ENCODE measurements at places on chromosomes 3 and 15. TPM values are rescaled to one million over a fixed set of nuclear protein-coding genes. Genes with fewer than 3 reads are reported as not detected.

GRCh38 chr3:149564079-149564478 is 89.6 kb downstream of the TM4SF4 start:
- DNase-seq = no peak

GRCh38 chr15:85531083-85531482 is 150.7 kb downstream of the AKAP13 start:
- no peak for DNase-seq

DNA sequence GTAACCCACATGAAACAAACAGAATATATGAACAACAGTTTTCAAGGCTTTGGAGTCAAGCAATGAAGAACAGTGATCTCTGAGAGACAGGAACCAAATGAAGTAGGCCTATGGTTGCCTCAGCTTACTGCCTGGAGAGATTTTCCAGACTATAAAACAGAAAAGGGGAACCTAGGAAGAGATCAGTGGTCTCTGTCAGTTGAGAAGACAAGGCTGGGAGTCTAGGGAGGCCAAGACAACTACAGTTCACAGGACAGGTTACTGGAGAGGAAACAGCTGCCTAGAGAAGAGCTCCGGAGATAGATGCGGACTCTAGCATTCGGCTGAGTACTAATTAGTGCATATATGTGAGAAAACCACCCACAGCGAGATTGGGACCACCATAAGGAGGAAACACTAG is 87.7 kb downstream of the PLCH1 start:
- DNase-seq = no peak

GRCh38 chr3:131738095-131738494 is 235.3 kb upstream of the MRPL3 start:
- no peak for DNase-seq

GRCh38 chr3:163971861-163972260 is 1106.4 kb downstream of the SI start:
- DNase-seq = no peak

- DNase-seq = no peak
Measured at GRCh38 chr3:37291275-37291700, 116.9 kb upstream of the LRRFIP2 start.

GRCh38 chr3:108311797-108312196 is 15.4 kb downstream of the HHLA2 start:
- no peak for DNase-seq

DNA sequence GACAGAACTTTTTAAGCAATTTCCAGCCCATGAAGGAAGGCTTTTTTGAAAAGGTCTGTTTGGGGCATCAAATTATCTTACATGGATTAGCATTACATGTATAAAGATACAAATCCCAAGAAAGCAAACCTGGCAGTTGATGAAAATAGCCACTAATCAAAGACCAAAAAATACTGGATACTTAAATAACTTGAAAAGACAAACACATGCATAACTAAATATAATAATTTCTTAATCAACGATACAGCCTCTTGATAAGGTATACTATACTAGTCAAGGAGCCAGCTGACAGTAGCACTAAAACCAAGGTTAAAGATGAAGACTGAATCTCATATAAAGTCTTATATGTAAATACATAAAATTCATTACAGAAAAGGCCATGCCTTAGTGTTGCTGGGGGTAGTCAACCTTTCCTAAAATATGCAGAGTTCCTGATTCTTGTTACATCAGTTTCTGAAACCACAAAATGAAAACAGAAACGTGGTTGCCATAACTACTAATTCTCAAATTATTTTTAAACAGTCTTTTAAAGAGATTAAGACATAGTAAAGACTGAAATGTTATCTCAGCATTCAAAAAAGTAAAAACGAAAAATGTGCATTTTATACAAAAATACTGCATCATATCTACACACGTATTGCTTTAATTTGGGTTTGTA is 2.0 kb downstream of the ANKRD28 start:
- DNase-seq = peak; percentile 93

- DNase-seq = no peak
Measured at GRCh38 chr15:29734917-29735572, 87.2 kb downstream of the TJP1 start.

DNA sequence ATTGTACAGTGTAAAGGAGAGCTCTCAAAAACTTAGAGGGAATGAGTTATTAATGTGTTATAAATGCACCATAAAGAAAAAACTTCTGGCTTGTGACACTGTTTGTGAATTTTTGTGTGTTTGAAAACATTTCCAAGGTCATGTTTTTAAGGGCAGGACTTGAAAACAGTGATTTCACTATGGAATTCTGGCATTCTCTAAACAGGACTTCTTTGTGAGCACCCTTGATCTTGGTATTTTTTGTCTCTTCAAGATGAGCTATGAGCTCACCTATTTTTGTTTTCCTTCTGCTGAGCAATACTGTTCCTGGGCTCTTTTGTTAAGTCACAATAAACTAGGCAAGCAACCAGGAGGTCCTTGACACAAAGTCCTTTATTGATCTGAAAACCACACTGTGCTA is 284.4 kb downstream of the RBMS3 start:
- no peak for DNase-seq

DNA sequence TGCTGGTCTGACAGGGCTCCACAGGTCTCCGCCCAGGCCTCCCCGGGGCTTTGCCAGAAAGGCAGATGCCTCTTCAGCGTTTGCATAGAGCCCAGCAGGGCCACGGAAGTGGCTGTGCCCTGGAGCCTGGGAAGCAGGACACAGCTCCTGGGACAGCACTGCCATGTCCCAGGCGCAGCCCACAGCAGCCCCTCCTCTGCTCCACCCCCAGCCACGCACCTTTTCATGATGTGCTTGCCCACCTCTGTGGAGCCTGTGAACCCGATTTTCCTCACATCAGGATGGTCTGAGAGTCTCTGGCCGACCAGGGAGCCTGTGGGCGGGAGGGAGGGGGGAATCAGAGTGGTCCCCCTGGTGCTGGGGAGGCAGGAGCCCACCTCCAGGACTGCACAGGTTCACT is 33.9 kb upstream of the SLC41A3 start:
- no peak for DNase-seq

DNA sequence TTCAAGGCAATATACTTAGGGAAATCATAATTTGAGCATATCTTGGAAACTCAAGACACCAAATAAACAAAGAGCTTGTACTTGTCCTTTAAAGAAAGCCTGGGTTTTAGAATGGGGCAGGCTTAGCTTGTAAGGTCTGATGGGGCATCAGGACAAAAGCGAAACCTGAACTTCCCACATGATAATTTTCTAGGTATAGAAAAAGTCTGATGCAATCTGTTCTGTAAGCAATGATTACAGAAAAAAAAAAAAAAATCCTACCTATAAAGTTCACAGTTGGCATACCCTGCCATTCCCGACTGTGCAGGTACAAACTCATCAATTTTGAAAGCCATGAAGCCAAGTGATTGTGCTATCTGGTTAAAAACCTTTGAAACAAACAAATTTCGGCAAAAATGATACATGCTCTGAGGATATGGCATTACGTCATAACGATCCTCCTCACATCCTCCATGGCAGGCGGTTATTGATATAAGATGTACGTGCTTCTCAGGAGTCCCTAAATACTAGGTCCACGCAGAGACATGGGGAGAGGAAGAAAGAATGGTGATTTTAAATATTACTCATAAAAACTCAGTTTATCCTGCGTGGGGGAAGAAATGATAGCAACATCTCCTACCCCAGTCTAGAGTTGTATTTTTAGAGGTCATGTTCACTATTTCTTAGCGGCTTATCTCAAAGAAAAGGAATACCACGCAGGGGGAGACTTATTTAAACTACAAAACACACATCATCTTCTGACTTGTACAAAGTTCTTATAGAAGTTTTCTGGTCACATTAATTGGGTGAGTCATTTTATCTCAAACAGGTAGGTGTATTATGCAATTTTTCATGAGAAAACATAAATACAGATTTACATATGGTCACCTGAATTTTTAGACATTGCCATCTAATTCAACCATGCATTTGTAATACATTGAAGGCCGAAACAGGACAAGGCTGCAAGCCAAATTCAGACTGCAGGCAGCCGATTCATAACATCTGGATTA is 27.0 kb downstream of the MB21D2 start:
- no peak for DNase-seq

DNA sequence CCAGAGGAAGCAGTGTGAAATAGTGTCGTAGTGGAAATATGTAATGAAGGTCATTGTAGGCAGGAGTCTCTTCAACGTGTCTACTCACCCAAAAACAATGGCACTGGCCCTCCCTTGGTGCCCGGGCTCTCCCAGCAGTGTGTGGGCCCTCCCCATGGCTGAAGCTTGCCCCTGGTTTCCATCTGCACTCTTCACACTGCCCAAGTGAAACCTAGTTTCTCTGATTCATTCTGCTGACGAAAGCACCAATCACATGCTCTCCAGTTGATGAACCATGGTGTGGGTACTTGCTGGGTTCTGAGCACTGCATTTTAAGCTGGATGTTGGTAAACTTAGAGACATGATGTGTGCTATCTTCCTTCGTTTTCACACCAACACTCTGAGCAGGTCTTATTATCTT is 61.0 kb upstream of the AGBL1 start:
- no peak for DNase-seq

GRCh38 chr3:118146658-118147375 is 887.8 kb downstream of the IGSF11 start:
- no peak for DNase-seq

DNA sequence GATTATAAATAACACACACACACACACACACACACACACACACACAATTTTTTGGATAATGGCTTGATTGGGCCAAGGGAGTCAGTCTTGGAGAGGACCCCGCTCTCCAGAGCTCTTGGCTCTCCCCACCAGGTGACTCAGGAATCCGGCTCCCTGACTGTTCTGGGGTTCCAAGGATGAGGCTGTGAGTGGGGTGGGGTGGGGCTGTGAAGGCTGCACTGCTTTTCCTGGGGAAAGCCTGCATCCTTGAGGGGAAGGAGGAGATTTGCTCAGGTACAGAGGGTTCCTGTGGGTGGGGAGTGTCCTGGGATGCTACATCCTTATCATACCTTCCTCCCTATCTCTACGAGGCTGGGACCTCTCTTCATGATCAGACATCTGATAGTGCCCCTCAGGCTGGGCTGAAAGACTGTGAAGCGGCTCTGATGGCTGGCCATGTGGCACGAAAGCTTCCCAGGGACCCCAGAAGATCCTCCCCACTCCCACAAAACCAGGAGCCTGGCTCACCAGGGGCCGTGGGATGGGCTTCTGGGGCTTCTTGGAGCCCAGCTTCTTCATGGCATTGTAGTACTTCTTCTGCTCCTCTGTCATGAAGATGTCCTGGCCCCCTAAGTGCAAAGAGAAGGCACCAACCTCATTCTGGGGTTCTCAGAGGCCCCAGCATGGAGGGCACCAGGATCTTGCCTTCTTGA is 59.2 kb downstream of the EXOG start:
- DNase-seq = no peak

- no peak for DNase-seq
Measured at GRCh38 chr3:102933377-102933776, 498.6 kb downstream of the ZPLD1 start.

- DNase-seq = no peak
Measured at GRCh38 chr15:72785432-72785831, 1.9 kb upstream of the ADPGK start.

- DNase-seq = no peak
Measured at GRCh38 chr3:50961386-50961785, 286.7 kb downstream of the DOCK3 start.

- no peak for DNase-seq
Measured at GRCh38 chr3:49650637-49651036, 23.5 kb upstream of the APEH start.

GRCh38 chr3:19725000-19725399 is 209.0 kb downstream of the EFHB start:
- DNase-seq = no peak

DNA sequence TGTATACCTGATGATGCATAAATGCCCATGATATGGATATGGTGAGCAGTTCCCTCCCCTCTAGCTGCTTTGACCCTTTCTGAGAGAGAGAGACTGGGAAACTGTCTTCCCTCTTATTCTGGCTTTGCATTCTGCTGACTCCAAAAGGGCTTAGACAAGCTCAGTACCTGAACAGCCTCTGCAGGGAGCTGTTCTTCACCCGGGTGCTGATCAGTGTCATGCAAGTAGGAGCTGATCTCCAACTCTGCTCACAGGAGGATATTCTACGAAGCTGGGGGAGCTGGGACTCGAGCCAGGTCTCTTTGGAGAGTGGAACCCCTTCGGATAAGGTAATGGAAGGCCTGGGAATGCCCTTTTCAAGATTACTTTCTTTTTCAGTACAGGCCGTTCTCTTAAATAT is 237.1 kb downstream of the RYR3 start:
- peak; percentile 73 for DNase-seq

GATA2 gene
- not detected for total RNA-seq

ELP6 gene
- total RNA-seq = 60.4 TPM

ITGA11 gene
- total RNA-seq = not detected

FNDC3B gene
- 2.6 TPM for total RNA-seq

DZIP3 gene
- 15.7 TPM for total RNA-seq

CD47 gene
- 180 TPM for total RNA-seq

KIF7 gene
- total RNA-seq = not detected

LRRC2 gene
- total RNA-seq = not detected

FAM98B gene
- 18.9 TPM for total RNA-seq

CGNL1 gene
- total RNA-seq = not detected

MCTP2 gene
- 58.9 TPM for total RNA-seq

Measured in Karpas-422 (cell line).